ENCODE measurements at places on chromosomes 6 and 20.

DNA sequence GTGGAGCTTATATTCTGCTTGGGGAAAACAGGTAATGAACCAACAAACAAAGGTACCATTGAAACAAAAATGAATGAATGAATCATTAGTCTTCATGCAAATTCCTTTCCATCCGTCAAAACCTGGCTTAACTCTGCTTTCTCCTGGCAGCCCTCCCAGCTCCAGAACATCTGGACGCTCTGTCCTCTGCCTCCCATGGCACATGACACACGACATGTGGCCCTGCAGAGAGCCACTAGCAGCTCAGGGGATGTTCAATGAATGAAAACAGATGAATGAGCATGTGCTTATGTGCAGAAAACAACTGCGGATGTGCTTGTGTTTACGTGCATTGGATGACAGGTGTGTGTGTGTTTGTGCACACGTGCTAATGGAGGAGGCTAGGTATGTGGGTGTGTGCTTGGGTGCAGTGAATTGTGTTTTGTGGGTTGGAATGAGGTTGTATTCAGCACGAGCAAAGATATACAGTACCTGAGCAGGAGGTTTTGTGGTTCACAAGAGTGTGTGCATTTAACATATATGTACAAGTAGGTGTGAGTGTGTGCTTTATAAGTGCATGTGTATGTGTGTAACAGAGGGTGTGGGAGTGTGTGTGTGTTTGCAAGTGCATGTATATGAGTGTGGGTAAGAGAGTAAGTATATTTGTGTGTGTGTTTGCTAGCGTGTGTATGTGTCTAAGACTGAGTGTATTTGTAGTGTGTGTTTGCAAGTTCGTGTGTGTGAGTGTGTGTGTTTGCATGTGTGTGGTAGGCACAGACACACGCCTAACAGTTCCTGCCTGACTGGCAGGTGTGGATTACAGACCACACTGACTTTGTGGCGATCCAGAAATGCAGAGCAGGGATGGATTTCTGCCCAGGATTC lies 374.1 kb upstream of the SULF2 start:
- no peak for DNase-seq

DNA sequence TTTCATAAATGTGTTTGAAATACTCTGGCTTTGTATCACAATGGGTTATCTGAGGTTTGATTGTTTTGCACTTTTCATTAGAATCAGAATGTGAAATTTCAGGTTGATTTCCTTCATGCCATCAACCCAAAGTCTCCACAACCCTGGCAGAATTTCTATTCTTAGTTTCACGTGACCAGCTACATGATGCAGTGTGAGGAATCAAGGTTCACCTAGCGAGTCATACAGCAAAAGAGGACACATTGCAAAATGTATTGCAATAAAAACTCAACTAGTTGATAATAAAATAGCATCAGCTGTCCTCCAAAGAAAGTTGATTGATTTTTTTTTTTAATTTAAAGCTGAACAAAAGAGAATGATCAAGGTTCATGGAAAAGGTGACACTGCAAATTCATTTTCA lies 2.2 kb downstream of the HAO1 start:
- no peak for DNase-seq

GRCh38 chr6:137827977-137828810 lies 38.9 kb upstream of the TNFAIP3 start:
- DNase-seq: no peak

DNA sequence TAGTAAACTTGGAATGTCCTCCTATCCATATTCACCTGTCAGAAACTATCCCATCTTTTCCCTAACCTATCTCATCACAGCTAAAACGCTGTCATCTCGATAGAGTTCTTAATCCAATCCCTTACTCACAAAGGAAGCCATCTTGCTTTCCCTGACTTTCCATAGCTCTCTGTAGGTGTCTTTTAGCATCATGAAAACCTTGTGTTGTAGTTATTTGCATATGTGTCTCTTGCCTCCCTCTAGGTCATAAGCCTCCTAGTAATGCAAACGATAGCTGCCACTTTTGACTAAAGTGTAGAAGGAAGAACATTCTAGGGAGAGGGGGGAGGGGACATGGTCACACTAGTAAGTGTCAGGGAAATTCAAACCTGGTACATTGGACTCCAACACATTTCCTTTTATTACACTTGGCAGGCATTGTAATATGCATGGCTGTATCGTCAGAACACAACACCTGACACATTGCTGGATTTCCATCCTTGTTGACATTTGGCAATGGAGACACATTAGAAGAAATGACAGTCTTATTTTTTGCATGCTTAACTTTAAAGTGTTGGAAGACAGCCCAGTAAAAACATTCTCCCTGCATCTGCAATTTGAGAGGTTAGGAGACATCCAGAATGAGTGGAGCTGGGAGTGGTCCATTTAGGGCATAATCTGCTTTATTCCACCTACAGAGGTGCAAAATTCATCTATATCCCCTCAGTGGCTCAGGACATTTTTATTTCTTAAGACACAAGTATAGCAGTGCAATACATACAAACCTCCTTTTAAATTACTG lies 283.4 kb downstream of the HAO1 start:
- no peak for DNase-seq

DNA sequence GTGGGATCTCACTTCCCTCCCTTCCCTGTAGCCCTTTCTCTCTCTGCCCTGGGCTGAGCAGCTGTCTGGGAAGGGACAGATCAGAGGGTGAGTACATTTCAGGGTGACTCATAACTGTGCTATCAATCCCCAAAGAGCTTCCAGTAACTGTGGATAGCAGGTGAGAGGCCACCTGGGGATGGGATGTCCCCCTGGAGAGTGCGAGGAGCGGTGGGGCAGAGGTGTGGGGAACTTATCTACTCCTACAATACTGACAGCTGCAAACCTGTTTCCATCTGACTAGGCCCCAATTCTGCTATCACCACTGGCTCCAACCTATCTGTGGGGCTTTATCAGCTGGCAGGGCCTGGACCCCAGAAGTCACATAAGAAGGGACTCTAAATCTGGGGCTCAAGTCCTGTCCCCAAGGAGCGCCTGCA lies 32.6 kb downstream of the KCNK5 start:
- DNase-seq: no peak
